Stimulated activated naive CD4-positive, alpha-beta T cell treated with Interleukin-2 at 50 U/mL for 16 hours (primary cell): ENCODE measurements at places on chromosomes 4 and X.

GRCh38 chr4:164440199-164440598 is 313.7 kb upstream of the SMIM31 start:
- no peak for DNase-seq

DNA sequence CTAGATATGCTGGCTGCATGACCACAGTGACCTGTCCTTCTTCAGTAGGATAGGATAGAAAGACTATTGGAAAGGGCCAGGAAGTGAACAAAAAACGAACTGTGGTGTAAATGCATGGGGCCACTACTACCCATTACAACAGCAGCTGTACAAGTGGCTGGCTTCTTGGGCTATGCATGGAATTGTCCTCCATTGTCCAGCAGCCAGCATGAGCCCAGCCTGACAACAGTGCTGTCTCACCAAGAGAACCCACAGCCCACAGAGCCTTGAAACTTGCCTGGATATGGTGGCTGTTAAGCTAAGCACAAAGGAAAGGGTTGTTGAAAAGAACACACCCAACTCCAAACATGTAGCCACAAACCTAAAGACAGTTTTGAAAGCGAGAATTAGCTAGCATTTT is 330.2 kb upstream of the F9 start:
- DNase-seq: no peak

DNA sequence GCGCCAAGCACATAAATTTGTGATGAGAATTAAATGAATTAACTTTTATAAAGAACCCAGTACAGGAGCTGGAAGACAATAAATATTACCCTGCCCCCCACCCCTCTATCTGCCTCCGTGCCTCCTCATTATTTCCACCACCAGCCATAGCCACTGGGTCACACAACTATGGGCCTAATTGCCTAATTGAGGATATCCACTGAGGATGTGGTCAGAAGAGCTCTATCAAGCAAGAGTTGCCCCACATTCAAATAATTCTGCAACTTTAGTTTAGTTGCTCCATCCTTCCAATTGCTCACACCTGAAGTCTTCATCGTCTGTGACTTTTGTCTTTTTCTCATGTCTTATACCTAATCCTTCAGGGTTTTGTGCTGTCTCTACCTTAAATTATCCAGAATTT is 9.5 kb upstream of the CXCL8 start:
- no peak for DNase-seq

DNA sequence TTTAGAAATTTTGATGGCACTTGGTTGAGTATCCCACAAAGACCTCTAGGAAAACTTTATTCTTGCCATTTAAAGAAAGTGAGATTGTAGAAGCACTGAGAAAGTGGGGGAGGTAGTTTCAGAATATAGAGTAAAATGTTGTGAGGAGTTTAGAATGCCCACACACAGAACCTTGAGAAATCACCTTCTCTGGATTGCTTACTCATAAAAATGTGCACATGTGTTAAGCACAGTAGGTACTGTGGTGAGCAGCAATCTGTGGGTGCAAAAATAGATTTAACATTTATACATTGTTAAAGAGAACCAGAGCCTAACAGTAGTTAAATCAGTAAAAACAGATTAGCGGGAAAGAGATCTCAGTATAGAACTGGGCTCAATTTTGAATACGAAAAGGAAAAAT is 201.2 kb upstream of the NWD2 start:
- DNase-seq: no peak

GRCh38 chr4:183828125-183828524 is 77.0 kb upstream of the STOX2 start:
- no peak for DNase-seq

- no peak for DNase-seq
Observed at GRCh38 chr4:871484-871883, 45.6 kb upstream of the CPLX1 start.

DNA sequence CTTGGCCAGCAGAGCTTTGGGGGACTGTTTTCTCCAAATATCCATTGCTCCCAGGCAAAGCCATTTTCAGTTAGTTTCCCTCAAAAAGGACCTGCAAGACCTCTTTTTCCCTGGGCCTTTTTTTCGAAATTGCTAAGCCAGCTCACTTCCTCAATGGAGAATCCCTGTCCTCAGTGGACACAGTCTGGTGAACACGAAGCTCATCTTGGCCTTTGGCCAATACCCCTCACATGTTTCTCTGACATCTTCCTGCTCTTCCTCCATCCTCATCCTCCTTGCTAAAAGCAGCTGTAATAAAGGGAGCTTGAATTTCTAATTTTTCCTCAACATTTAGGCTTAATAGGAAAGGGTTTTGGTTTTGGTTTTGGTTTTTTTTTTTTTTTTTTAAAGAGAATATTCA is 17.6 kb upstream of the PRPS1 start:
- DNase-seq: no peak

GRCh38 chrX:10158279-10159144 is 1.7 kb downstream of the CLCN4 start:
- no peak for DNase-seq

DNA sequence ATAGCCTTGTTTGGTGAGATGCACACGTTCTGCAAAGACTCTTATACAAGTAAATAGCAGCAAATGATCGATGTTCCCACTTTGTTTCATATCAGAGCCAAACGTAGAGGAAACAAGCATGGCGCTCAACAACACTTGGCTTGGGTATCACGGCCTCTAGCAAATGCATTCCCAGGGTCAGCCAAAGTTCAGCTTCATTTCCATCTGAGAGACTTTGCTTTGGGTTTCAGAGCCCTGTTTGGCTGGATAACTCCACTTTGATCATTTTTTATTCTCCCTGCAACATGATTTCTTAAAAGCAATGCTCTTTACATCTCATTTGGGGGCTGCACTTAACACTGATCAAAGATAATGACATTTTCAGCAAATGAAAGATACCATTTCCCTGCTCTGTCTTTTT is 199.2 kb upstream of the FAM9B start:
- DNase-seq: no peak

- no peak for DNase-seq
Observed at GRCh38 chr4:212438-213188, 88.3 kb downstream of the ZNF718 start.

- DNase-seq: no peak
Observed at GRCh38 chr4:90027565-90027964, 99.6 kb upstream of the CCSER1 start.

GRCh38 chr4:58602022-58602421 is 1491.8 kb upstream of the IGFBP7 start:
- DNase-seq: no peak

DNA sequence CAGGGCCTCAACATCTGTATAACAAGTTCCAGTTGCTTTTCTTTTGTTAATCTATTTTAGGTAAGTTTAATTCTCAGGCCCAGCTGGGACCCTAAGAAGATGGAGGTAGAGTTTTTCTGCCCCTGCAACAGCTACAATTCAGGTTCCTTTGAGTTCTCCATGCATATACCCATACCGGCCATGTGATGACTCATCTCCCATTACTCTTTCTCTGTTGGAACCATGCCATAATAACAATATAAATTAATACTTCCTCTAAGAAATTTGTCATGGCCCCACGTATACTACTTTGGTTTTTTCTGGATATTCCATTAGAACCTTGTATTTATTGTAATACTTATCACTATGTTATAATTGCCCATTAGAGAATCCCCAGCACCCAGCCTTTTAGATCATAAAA is 1.3 kb upstream of the INTU start:
- no peak for DNase-seq

- no peak for DNase-seq
Observed at GRCh38 chr4:141056473-141056872, 76.8 kb downstream of the RNF150 start.

- DNase-seq: no peak
Observed at GRCh38 chrX:139691843-139692505, 16.0 kb downstream of the MCF2 start.

- DNase-seq: no peak
Observed at GRCh38 chr4:119834906-119835612, 206.5 kb upstream of the PDE5A start.

DNA sequence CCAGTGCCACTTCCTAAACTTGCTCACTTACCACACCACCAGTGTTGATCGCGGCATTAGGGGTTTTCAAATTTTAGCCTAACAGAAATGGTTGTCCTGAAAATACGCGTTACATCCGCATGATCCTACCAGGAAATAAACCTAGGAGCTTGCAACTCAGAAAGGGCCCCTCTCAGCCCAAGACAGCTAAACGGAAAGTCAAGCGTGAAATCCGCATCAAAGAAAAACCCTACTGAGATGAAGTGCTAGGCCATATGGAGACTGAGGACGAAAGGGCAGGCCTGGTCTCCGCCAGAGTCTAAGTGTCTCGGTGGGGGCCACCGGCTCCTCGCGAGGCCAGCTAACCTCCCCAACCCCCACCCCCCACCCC is 626 bp downstream of the YTHDC1 start:
- no peak for DNase-seq

GRCh38 chrX:42077675-42078074 is 154.3 kb upstream of the CASK start:
- no peak for DNase-seq

GRCh38 chr4:157964463-157964862 is 208.4 kb downstream of the GASK1B start:
- no peak for DNase-seq

DNA sequence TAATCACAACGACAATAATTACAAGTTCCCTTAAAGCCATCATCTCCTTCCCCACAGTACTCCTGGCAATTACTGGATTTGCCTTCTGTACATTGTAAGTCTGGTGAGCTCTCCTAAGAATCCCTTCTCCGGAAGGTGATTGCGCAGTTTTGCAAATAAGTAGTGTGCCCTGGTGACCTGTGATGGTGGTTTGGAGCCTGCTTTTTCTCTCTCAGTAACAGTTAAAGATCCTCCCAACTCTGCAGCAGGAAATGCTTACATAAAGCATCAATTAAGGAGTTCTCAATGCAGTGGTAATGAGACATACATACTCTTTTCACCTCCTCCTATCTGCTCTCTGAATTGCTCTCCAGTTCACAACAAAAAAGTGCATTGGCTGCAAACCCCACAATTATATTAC is 159.7 kb downstream of the SH2D1A start:
- no peak for DNase-seq

- peak; percentile 31 for DNase-seq
Observed at GRCh38 chr4:140152751-140153418, 1.1 kb downstream of the MAML3 start.

GRCh38 chr4:1116838-1117237 is 3.5 kb upstream of the RNF212 start:
- DNase-seq: no peak
